Activated gamma-delta T cell treated with anti-CD3 and anti-CD28 coated beads, Interleukin-2, amount 50 U/mL, for 16 hours (primary cell): ENCODE measurements at places on chromosomes 16 and 17.

- DNase-seq = no peak
These were observed 702 bp upstream of the WNT3 start for GRCh38 chr17:46818929-46819859.

DNA sequence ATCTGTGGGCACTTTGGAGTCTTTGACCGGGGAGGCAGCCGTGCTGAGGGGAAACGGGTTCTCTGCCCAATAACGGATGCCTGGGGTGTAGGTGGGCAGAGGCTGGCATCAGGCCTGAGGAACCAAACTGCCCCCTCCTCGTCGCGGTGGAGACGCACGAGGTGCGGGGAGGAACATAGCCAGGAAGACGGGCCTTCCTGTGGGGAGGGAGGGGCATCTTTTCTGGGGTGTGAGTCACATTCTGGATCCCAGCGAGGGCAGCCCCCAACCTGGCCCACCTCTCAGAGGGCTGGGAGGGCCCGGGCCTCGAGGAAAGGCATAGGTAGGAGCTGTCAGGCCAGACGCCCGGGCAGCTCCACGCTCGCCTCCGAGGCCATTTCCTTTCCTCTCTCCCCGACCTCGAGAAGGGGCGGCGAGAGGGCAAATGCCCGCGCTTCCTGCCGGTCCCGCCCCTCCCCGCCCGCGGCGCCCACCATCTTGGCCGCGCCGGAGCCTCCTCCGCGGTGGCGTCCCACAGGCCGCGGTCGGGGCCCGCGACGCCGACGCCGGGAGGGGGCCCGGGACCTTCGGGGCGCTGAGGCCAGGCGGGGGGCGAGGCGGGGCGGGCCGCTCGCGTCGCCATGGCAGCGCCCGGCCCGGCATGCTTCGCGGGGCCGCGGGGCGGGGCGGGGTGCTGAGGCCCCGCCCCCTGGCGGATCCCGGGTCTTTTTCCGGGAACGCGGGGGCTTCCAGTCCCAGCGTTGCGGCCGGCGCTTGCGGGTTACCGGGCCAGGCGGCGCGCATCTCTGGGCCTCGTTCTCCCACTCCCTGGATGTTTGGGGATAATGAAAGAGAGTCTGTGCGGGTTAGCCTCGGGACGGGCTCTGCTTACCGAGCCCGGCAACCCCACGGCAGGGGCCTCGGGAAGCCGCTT is 13.2 kb downstream of the RAI1 start:
- DNase-seq = peak; percentile 52

GRCh38 chr16:53018834-53019416 is 33.8 kb downstream of the CHD9NB start:
- DNase-seq = no peak

- DNase-seq = no peak
These were observed 6.4 kb upstream of the ZNF750 start for GRCh38 chr17:82846061-82846691.

- peak; percentile 2 for DNase-seq
These were observed 9.0 kb upstream of the CDH5 start for GRCh38 chr16:66357523-66357928.

GRCh38 chr17:38419508-38419981 is 8.7 kb upstream of the ARHGAP23 start:
- no peak for DNase-seq

DNA sequence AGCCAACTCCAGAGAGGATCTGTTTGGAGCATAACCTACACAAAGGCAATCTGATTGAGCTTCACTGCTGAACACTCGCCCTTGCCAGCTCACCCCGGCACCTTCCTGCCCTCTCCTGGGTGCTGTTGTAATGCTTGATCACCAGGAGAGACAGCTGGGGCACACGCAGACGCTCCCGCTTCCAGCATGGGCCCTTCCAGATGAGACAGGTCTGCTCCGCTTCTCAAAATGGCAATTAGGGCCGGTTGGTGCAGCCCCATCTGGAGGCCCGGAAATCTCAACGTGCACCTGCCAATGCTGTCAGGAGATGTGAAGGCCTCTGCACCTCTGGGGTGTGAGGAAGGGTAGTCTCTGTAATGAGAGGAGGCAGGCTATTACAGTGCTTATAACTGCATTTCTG is 206.1 kb downstream of the ABCC12 start:
- no peak for DNase-seq

DNA sequence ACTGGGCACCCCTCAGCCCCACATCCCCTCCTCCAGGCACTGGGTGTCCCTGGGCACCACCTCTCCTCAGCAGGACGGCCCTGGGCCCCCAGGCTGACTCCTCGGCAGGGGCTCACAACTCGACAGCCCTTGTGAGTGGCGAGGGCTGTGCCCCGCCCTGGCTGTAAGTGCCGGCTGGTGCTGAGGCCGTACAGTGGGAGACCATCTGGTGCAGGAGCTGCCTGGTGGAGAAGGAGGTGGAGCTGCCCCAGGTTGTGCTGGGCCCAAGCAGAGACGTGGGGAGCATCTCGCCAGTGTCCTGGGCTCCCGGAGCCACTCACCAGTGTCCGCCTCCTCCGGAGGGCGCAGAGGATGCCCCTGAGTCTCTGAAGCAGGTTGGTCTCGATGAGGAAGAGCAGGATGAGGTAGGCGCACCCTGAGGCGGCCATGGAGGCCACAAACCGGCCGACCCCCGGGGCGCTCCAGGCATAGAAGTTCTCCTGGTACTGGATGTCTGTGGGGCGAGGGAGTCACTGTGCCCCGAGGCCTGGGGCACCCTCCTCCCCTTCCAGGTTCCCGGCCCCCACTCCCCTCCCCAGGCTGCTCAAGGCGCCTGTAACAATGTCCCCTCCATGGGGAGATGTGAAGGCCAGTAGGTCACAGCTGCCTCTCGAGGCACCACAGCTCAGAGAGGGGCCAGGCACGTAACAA is 15.1 kb upstream of the RNPS1 start:
- DNase-seq = no peak

- no peak for DNase-seq
These were observed 60.3 kb downstream of the OMG start for GRCh38 chr17:31236712-31237111.

DNA sequence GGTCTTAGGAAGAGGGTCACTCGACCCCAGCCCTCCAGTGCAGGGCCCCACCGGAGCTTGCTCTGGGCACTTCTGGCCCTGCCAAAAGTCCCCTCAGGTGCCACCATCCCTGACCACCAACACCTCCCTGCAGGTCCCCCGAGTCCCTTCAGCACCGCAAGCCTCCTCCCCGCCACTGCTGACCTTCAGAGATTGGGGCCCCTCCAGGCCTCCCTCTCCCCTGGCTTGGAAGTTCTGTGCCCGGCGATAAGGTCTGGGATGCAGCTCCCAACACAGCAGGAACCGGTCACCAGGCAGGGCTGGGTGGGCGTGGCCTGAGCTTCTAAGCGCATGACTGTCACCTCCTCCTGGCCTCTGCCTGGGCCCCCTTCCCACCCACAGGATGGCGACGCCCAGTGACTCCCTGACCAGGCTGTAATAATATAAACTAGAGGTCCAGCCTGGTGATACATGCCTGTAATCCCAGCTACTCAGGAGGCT is 11.2 kb downstream of the PIEZO1 start:
- no peak for DNase-seq

DNA sequence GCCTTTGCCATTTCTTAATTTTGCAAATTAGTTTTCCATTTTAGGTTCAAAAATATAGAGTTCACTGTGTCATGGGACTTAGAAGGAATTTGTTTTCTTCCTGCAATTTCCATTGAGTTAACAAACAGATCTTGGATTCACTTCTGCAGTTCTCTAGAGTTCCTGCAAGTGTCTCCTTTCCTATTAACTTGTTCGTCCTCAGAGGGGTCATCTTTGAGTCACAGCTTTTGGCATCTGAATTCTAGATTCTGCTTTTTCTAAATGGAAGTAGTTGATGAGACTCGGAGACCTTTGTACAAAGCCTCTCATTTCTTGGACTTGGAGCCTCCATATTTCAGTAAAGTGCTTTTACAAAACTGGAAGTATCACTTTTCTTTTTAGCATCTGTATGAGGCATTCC is 323.3 kb downstream of the BCAS3 start:
- DNase-seq = no peak

DNA sequence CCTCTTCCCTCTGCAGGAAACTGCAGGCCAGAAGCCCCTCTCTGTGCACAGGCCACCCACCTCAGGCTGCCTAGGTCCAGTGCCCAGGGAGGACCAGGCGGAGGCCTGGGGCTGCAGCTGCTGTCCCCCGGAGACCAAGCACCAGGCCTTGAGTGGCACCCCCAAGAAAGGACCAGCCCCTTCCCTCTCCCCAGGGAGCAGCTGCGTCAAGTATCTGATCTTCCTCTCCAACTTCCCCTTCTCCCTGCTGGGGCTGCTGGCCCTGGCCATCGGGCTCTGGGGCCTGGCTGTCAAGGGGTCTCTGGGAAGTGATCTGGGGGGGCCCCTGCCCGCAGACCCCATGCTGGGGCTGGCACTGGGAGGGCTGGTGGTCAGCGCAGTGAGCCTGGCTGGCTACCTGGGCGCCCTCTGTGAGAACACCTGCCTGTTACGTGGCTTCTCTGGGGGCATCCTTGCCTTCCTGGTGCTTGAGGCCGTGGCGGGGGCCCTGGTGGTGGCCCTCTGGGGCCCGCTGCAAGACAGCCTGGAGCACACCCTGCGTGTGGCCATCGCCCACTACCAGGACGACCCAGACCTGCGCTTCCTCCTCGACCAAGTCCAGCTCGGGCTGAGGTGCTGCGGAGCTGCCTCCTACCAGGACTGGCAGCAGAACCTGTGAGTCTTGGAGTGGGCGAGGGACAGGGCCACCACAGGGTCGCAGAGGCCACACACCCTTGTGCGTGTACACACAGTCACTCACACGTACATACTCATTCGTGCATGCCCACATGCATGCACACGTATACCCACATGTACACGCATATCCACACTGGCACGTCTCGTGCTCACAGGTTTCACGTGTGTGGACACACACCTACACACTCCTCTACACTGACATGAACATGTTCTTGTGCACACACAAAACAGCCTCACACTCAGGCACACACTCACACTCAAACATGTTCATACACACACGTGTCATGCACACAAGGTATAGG is 8.3 kb downstream of the TSPAN10 start:
- DNase-seq = no peak

- no peak for DNase-seq
These were observed 12.4 kb upstream of the TIMP2 start for GRCh38 chr17:78937561-78937960.

DNA sequence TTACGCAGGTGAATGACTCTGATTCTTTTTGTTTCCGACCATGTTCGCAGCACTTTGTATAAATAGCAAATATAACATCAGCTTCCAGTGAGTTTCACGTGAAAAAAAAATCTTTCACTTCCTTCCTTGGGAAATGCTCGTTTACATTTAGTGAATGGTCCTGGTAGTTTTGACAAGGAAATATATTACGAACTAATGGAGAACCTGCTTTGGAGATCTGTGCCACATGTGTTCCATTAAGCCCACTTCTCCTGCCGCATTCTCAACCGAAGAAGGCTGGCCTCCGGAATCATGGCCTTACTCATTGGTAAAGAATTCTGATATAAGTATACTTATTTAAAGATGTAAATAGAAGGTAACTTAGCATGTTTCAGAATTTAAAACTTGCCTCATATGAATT is 3.6 kb downstream of the CRAMP1 start:
- no peak for DNase-seq

- no peak for DNase-seq
These were observed 12.4 kb upstream of the ZNF19 start for GRCh38 chr16:71501547-71501946.

DNA sequence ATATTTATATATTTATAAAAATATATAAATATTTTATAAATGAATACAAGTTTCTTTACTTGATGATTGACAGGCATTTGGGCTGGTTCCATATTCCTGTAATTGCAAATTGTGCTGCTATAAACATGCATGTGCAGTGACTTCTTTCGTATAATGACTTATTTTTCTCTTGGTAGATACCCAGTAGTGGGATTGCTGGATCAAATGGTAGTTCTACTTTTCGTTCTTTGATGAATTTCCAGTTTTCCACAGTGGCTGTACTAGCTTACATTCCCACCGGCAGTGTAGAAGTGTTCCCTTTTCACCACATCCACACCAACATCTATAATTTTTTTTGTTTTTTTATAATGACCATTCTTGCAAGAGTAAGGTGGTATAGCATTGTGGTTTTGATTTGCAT is 7.8 kb downstream of the ACSM2B start:
- no peak for DNase-seq

GRCh38 chr17:57745242-57745641 is at the start of gene CCDC182:
TSS of gene CCDC182 (minus strand) at chr17:57745299. CDS start at chr17:57745272, 27 bp downstream.
- DNase-seq = no peak

DNA sequence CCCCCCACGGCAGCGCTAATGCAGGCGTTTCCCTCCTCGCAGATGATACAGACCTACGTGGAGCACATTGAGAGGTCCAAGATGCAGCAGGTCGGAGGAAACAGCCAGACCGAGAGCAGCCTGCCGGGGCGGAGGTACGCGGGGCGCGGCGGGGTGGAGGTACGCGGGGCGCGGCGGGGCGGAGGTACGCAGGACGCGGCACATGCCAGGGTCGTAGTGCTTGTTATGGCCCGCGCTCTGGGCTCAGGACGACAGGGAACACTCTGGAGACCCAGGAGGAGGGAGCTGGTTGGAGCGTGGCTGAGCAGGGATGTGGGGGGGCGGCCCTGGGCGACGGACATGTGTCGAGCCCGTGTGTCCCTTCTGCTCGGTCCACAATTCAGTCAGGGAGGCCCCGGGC is 23.4 kb downstream of the MAPK8IP3 start:
- no peak for DNase-seq

GRCh38 chr17:41511116-41511515 is 5.7 kb upstream of the KRT13 start:
- no peak for DNase-seq

DNA sequence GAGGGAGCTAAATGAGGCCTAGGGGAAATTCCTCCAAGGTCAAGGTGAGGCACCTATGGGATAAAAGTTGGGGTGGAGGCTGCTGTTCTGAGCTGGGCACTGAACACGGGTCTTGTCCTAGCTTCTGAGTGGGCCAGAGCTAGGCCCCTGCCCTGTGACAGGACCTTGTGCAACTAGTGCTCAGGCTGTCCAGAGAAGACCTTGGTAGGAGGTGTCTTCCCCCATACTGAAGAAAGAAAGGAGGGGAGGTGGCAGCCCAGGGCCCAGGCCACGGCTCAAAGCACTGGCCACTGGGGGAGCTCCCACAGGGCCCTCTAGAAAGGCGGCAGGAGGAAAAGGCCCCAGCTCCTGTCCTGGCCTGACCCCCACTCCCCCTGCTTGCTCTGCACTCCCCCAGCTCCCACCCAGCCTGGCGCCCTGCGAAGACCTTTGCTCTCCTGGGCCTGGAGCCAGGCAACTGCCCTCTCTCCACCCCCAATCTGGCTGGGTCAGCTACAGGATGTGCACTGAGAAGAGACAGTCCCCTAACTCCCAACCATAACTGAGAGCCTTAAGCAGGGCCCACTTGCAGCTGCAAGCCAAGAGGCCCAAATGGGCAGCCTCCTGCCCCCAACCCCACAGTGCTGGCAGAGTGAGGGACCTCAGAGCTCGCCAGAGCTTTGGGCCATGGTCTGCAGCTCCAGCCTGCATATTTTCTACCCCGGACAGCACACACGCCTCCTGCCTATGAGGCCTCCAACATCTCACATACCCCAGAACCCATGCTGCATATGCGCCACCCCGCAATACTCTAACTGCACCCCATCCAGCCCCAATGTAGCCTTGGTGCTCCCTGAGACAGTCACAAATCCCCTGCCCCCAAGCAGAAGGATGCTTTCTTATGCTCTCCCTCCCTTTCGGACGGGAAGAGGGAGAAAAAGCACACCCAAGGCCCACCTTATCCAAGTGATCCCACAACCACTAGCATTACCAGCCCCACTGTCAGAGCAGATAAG is 15.3 kb downstream of the HSD11B2 start:
- DNase-seq = no peak

- DNase-seq = peak; percentile 64
These were observed 229.8 kb downstream of the CPPED1 start for GRCh38 chr16:12573730-12574383.

GRCh38 chr16:2462031-2462866 is 2.3 kb downstream of the TEDC2 start:
- DNase-seq = no peak

- DNase-seq = no peak
These were observed 5.4 kb upstream of the TOP2A start for GRCh38 chr17:40422990-40423633.
